ENCODE measurements at places on chromosomes 11 and 22. TPM values are rescaled to one million over a fixed set of nuclear protein-coding genes. Genes with fewer than 3 reads are reported as not detected.

DNA sequence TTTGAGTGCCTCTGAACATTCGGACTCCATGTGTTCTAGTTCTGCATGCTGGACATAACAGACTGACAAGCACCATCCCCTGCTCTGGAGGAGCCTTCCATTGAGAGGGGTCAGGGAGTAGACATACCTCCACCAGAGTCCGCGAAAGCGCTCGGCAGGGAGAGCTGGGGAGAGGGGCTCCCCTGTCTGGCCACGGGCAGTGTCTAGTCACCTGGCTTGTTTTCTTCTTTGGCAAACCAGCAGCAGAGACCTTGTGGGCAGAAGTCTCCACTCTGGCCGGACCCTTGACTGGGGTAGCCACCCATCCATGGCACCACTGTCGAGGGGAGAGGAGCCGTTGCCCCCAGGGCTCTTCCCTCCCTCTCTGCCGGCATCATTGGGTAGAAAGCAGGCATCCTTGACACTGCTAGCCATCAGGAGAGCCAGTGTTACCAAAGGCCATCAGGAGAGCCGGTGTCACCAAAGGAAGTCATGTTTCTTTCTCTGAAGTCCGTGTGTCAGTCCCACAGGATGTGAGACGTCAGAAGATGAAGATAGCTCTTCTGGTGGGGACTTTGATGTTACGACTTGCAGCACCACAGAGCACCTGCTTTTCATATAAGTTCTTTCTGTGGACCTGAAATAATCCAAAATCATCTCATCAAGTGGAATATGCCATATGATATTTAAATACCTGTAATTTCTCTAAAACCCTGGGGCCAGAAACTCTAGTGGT is 305.6 kb downstream of the TBC1D22A start:
- no peak for ATAC-seq

SLC7A4 gene
- 1.2 TPM for total RNA-seq

DNA sequence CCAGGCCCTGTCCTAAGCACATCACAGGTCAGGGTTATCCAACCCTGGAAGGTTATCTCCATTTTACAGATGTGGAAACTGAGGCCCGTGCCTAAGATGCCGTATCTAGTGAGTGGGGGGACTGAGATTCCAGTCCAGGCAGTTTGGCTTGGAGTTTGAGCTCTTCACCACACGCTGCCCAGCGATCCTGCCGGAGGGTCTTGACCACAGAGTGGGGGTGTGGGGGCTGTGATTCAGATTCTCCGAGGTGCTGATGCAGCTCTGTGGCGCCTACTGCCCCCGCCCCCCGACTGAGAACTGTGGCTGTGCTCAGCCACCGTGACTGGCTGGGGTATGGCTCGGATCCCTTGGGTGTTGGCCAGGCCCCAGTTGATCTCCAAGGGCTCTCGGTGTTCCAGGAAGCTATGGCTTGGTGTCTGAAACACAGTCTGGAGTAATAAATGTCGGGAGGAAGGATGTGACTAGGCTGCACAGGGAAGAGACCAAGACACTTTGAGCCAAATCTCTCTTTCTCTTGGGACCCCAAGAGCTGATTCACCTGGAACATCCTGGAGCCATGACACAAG is 60.6 kb upstream of the RASD2 start:
- ATAC-seq, result peak; percentile 60

- no peak for ATAC-seq
Observed at GRCh38 chr11:47499614-47500013, 50.7 kb upstream of the RAPSN start.

DNA sequence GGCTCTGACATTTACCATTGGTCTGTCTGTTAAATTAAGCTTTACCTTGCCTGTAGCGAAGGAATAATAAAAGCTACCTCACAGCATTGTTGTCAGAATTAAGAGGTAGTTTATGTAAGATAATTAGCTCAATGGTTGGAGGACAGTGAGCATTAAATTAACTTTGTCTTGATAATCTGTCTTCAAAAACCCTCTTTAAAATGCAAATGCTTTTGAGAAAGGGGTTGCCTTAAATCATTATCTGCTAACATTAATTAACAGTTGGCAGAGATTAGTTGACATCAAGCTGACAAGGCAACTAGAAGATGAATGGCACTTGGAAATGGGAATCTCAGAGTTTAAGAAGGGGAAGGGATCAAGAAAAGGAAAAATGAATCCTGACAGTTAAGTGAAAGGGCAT is 761.1 kb upstream of the ARHGAP42 start:
- ATAC-seq, result no peak

DNA sequence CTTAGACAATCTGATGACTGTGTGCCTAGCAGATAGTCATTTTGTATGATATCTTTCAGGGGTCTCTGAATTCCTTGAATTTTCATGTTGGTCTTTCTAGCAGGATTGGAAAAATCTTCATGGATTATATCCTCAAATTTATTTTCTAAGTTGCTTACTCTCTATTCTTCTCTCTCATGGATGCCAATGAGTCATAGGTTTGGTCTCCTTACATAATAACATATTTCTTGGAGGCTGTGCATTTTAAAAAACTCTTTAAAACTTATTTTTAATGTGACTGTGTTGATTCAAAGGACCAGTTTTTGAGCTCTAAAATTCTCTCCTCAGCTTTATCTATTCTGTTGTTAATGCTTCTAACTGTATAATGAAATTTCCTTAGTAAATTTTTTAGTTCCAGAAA is 198.7 kb downstream of the AASDHPPT start:
- no peak for ATAC-seq

GRCh38 chr22:42842658-42843370 is 14.3 kb downstream of the ARFGAP3 start:
- ATAC-seq, result no peak

- no peak for ATAC-seq
Observed at GRCh38 chr11:46326813-46327416, 20.3 kb upstream of the DGKZ start.

SEPTIN5 gene
- total RNA-seq, result 21.9 TPM

DNA sequence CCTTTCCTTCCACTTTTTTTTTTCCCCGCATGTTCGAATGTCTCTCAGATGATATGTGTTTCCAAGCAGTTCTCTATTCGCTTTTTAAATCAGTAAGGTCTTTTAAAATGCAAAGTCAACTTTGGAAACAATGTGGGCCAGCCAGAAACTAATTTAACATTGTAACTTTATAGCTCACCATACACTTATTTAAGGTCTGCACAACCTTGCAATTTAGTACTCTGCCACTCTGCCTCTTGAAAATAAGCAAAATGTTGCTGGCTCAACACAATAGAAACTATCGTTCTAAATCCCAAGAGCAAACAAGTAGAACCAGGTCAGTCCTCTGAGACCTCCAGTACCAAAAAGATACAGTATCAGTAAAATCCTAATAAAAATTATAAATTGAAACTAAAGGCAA is 109.0 kb downstream of the SIK3 start:
- no peak for ATAC-seq

ESAM gene
- 27.2 TPM for total RNA-seq

Measured in gastroesophageal sphincter (tissue), 4 donors.